ENCODE measurements at places on chromosomes 2 and 18. TPM values are rescaled to one million over a fixed set of nuclear protein-coding genes. Genes with fewer than 3 reads are reported as not detected.

DNA sequence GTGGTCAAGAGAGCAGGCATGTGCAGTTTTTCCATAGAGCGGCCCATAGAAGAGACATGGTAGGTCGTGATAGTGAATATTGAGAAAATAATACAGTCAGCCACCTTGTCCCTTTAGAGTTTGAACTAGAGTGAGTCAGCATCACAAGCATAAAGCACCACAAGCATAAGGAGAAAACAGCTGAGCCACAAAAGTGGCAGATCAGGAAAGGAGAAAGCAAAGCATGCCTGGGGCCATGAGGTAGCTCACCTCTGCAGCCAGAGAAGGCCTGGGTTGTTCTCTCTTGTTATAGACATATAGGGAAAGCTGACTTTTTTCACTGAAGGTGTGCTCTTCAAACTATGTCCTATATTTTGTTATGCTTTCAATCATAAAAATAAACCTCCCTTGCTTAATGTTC lies 879.0 kb downstream of the DSC3 start:
- no peak for DNase-seq

DNA sequence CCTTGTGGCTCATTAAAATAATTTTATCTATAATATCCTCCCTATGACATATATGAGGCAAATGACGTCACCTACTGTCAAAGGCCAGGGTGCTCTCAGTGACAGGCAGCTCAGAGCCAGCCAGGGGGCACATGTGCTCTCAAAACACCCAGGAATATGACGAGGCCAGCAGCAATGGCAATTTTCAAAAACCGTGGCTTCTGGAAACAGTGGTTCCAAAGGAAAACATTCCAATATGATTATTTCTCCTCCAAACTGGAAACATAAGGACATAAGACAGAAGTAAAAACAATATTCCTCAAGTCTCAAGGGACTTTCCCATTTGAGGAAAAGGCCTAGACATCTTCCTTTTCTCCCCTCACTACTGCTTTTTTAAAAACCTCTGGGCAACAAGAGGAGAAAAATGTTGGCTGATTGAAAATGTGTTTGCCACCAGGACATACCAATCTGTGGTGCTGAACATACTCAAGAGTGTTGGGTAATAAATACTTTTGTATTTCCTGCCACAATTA lies 40.8 kb downstream of the RNF152 start:
- DNase-seq: no peak

DNA sequence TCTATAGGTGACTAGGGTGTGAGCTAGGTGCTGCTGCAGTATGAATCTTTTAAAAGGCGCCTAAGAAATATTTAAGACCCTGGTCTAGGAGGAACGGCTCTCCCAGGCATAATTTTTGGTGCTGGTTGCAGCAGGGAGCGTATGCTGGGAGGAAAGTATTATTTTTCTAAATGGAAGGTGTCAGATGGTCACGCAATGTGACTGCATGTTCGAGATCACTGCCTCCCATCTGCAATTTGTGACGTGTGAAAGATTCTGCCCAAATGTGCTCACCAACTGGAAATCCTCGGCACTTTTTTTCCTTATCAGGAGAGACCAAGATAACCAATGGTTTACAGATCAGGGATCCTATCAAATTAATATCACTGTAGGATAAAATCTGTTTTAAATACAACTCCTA lies 95.6 kb upstream of the KLHL14 start:
- DNase-seq: no peak

DNA sequence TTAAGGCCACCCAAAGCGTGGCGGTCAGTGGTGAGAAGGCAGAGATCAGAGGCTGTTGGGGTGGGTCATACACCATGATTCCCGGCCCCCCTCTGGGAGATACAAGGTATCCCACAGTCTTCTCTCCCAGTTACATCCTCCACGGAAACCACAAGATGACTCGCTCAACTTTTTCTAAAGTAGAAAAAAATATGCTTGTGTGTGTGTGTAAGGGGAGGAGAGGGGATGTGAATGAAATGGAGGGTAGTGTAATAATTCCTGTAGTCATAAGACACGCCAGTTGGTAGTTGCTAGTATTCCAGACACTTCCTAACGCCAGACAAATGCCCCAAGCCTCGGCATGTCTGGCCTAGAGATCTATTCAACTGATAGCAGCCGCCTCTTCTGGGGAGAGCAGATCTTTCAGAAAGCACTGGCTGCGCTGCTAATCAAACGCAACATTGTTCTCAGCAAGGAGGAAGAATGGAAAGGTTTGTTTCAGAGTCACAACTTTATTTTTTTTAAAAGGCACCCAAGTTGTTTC lies 143.5 kb downstream of the TGIF1 start:
- no peak for DNase-seq

Gene INHA
- total RNA-seq: not detected

Data from activated T-cell treated with anti-CD3 and anti-CD28 coated beads, Interleukin-2, amount 50 U/mL, for 72 hours (primary cell).